ENCODE measurements at places on chromosomes 1 and 21.

DNA sequence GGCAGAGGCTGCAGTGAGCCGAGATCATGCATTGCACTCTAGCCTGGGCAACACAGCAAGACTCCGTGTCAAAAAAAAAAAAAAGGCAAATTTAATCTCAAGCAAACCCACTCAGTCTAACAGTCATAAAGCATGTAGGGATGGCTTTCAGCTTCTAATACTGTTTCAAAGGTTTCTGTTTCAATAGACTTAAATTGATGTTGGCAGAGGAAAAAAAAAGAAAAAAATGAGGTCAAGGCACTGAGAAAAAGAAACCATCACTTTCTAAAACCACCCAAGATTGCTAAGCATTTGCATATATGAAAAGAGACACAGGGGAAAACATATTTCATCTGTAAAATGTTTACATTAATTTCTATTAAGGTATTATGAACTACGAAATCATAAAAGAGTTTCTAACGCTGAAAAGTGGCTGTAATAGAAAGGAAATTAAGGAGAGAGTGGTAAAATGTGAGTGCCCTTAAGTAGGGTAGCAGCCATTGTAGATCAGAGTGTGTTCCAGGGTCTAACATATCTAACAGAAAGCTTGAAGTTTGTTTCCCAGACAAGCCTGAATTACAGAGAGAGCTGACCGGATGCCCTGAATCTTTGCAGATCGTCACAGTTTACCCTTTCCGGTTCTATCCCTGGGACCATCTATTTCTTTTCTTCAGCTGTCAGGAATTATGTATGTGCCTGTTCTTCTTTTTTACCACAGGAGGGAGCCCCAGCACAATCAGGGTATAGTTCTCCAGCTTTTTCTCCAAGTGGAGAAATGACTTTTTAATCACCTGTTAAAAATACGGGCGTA is 70.0 kb downstream of the PLD5 start:
- no peak for DNase-seq

- DNase-seq = no peak
These were observed 9.2 kb upstream of the SLC45A3 start for GRCh38 chr1:205689479-205689878.

GRCh38 chr1:239386453-239387303 is at the start of gene CHRM3:
Gene CHRM3, plus strand, starts transcription at chr1:239386568. Its CDS starts 520,884 bp downstream, at chr1:239907452.
- peak; percentile 0 for DNase-seq

- DNase-seq = no peak
These were observed 42.0 kb downstream of the COLGALT2 start for GRCh38 chr1:183995322-183996039.

- no peak for DNase-seq
These were observed 19.0 kb upstream of the VCAM1 start for GRCh38 chr1:100700586-100700985.
